ENCODE measurements at places on chromosomes 6 and 20.

DNA sequence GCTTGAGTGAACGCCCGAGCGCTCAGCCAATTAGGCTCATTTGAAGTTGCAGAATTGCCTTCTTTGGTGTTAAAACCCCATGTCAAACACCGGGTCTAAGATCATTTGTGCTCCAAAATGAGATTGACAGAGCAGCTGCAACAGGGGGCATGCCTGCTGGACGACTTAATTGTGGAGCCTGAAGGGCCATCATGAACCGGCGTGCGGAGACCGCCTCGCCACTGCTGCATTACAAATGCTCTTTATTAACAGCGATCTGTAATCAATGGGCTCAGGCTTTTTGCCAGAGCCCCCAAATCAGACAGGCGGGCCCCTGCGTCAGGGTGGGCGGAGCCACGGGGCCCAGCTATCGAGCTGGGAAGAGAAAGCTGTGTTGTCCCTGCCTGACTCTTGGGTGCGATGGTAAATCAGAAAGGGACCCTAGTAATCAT is 183.2 kb downstream of the SIM1 start:
- DNase-seq: no peak

DNA sequence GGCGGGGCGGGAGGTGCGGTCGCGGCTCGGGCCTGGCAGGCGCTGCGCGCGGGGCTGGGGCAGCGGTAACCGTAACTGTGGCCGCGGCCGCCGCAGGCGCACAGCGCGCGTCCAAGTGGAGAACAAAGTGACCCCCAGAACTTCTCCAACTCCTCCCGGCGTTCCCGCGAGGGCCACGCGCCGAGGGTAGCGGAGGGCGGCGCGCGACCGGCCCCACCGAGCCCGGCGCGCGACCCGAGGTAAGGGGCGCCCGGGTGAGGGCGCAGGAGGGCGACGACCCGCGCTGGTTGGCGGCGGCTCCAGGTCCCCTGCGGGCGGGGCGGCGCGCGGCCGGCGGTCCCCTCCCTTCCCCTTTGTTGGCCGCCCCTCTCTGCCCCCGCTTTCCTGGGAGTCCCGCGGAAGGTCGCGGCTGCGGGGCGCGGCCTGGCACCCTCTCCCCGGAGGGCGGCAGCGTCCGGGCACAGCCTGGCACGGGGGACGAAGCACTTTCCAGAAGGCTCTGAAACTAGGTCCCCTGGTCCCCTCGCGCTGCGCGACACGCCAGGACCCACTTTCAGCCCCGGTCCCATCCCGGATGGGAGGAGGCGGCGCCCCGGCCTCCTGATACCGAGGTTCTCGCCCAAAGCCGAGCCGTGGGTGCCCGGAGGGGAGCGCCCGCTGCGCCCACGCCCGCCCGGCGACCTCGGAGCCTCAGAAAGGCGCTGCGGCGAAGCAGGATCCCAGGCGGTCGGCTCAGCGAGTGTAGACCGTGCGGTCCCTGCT is at the start of gene TIAM2:
Gene TIAM2, plus strand, starts transcription at position 62 of the 762 bp plus-strand sequence. CDS start 133,909 bp downstream, outside the sequence.
- DNase-seq: no peak

- DNase-seq: no peak
These were observed 271.8 kb downstream of the PRL start for GRCh38 chr6:22024973-22025467.

GRCh38 chr6:17871836-17872235 is 115.6 kb downstream of the KIF13A start:
- no peak for DNase-seq

- DNase-seq: no peak
These were observed 887 bp upstream of the AIF1 start for GRCh38 chr6:31614075-31614619.

GRCh38 chr20:48750941-48751635 is 76.7 kb downstream of the PREX1 start:
- DNase-seq: peak; percentile 56

DNA sequence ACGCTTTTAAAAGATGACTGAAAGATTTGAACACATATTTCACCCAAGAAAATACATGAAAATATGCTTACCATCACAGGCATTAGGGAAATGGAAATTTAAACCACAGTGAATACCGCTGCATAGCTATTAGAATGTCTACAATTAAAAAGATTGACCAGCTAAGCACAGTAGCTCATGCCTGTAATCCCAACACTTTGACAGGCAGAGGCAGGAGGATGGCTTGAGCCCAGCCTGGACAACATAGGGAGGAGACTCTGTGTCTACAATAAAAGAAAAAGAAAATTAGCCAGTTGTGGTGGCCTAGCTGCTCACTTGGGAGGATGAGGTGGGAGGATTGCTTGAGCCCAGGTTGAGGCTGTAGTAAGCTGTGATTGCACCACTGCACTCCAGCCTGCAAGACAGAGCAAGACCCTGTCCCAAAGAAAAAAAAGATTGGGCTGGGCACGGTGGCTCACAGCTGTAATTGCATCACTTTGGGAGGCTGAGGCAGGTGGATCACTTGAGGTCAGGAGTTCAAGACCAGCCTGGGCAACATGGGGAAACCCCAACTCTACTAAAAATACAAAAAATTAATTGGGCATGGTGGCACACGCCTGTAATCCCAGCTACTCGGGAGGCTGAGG is 163.7 kb upstream of the AKAP12 start:
- no peak for DNase-seq

DNA sequence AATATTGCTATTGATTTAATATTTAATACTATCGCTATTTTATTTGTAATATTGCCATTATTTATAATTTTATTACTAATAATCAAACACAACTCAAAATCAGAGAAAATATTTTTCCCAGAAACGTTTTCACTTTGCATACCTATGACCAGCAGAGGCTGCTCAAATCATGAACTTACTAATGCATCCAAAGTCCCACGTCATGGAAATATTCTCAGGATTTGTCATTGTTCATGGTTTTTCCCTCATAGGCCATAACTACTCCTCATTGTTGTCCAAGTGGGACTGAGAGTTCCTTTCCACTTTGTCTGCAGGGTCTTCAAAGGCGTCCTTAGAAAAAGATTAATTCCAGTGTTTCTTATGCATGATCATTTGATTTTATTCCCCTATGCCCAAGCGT is 344.8 kb downstream of the THBS2 start:
- DNase-seq: no peak

GRCh38 chr6:31478186-31478950 is 19.6 kb upstream of the MICB start:
- DNase-seq: no peak

DNA sequence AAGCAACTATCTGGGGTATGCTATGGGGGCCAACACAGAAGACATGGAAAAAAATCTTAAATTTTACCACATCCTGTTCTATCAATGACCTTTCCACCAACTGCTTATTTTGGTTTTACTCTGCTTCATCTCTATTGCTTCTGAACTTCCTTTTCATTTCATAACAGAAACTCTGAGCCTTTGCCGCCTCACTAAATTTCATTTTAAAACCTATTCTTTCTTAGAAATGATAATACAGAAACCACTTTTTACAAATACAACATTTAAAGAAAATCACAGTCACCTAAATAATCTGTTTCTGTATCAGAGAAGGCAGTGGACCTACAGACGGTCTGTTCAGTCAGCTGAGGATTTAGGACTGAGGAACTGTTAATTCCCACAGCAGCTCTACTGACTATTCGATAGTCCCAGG is 117.5 kb downstream of the KCNQ5 start:
- no peak for DNase-seq

DNA sequence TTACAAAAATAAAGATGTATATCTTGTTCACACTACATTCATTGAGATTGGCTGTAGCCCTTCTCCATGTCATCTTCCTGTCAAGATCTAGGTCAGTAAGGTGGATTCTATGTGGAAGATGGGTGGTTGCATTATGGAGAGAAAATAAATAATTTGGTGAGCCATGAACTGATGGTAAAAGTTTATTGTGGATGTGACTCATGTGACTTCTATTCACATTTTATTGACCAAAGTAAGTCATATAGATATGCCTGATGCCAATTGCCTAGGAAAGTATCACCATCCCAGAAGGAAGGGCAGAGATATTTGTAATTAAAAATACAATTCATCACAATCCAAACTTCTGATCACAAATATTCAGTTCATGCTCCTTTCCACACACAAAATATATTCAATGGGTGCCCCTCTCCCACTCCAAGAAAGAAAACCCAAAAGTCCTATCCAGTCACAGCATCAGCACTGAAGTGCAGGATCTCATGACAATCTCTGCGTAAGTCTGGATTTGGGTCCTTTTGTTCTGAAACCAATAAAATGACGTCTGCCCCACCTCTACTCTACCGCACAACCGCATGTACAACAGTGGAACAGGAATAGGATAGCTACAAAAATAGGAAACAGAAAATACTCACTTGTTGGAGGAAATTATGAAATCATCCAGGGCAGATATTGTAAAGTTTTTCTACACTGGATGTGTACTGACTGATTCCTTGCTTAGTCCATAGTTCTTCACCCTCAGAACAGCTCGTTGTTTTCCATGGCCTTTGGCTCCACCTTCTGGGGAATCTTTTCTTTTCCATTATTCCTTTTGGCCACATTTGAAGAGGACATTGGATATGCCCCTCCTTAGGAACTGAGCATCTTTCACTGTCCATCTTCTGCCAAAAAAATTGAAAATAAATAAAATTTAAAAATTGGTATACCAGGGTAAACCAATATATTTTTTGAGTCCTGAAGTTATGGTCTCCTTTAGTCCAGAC is 16.1 kb upstream of the SLC17A3 start:
- no peak for DNase-seq

- no peak for DNase-seq
These were observed 6.5 kb downstream of the ELOVL5 start for GRCh38 chr6:53342217-53342616.

DNA sequence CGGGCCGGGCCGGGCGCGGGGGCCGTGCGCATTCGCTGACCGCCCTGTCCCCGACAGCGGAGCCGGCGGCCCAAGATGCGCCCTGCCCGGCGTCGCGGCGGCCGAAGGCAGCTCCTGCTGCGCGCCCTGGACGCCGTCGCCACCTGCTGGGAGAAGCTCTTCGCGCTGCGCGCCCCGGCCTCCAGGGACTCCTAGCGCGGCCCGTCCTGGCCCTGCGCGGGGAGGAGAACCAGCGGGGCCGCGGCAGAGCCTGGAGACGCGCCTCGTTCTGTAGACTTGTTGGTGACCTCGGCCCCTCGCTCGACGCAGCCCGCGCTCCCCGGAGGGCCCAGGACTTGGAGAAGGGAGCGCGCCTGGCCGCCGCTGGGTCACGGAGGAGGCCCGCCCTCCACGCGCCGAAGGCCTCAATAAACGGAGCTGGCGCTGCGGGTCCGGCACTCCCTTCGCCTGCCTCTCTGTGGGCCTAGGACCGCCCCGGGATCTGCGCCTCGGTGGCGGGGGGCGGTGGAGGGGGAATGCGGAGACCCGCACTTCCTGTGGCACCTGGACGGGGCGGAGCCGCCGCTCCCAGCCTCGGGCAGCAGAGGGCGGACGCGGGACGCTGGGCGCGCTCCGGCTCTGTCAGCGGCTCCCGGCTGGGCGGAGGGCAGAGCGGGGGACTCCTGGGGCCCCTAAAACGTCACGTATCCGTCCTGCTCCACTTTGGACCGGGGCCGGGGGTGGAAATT is 2.7 kb downstream of the C20orf204 start:
- DNase-seq: peak; percentile 74

DNA sequence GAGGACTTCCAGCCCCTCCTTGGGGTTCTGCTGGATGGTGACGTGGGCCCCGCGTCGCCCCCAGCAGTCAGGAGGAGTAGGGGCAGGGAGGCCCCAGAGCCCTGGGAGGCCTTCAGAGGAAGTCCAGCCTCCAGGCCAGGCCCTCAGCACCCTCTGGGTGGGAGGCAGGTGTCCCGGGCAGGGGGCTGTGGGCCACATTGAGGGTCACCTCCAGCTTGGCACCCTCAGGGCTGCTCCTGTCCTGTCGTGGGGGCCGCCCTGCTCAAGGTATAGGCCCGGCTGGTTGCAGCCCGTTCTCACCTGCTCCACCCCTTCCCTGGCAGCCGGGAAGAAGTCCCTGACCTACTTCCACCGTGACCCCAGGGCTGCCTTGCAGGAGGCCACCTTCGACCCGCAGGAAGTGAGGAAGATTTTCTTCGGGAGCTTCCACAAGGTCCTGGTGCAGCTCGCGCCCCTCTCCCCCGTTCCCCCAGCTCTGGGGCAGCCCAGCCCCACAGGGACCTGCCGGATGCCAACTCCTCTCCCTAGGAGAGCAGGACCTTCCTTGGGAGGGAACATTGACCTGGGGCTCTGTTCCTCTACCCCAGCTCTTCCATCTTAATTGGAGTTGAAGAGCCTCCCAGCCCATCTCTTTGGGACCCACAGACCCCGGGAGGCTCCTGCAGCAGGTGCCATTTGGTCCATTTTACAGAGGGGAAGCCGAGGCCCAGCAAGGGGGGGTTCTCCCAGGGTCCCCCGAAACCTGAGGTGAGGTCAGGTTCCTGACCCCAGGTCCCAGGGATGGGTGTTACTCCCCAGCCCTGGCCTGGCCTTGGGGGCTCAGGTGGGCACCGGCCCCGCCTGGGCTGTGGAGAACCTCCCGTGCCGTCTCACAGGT is 26.4 kb downstream of the COL20A1 start:
- DNase-seq: no peak

DNA sequence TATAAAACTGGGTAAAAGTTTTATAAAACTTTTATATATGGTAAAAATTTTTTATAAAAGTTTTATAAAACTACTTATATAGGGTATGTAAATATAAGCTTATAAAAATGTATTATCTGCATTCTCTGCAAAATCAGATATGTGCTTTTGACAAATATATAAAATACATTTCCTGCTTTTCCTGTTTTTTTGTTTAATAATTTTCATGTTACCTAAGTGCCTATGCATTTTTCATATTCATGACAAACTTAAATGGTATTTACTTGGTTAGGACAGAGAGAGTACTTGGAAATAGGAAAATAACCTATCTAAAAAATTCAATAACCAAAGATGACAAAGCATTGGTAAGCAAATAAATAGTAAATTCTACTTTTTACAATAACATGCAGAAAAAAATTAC is 41.2 kb downstream of the ADGRG6 start:
- DNase-seq: no peak

DNA sequence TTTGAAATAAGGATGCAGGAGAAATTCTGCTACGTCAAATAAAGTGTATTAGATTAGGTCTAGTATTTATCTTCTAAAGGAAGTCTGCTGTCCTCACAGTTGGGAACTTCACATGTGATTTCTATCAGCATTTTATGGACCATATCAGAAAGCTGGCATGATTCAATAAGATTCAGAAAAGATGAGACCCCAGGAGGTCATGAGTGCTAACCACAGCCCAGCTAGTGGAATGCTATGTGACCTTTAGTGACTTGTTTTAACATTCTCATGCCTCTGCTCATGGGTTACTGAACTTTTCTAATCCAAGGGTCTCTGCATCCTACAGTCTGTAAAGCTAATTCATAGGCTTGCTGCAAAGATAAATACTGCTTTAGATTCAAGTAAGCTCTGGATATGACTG is 150.1 kb downstream of the GMPR start:
- DNase-seq: no peak

GRCh38 chr20:59365611-59366285 is 65.3 kb downstream of the EDN3 start:
- DNase-seq: no peak

DNA sequence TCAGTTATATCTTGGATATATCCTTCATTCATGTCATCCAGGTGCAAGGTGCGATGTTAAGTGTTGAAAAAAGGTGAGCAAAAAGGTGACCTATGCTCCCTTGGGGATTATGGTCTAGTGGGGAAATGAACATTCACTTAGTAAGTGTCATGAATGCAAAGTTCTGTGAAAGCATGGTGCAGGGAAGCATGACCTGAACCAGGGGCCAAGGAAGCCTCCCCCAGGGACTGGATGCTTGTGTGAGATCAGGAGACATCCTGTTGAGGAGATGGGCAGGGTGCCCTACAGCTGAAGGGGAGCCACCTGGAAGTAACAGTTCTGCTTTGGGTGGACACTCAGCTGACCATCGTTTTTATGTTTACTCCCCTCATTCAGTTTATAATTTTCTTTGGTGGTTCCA is 179.5 kb downstream of the SYNDIG1 start:
- no peak for DNase-seq
